Stimulated activated CD8-positive, alpha-beta memory T cell treated with anti-CD3 and anti-CD28 coated beads, Interleukin-4, amount 100 ng/mL, for 24 hours (primary cell): ENCODE measurements at places on chromosomes 1 and 21.

DNA sequence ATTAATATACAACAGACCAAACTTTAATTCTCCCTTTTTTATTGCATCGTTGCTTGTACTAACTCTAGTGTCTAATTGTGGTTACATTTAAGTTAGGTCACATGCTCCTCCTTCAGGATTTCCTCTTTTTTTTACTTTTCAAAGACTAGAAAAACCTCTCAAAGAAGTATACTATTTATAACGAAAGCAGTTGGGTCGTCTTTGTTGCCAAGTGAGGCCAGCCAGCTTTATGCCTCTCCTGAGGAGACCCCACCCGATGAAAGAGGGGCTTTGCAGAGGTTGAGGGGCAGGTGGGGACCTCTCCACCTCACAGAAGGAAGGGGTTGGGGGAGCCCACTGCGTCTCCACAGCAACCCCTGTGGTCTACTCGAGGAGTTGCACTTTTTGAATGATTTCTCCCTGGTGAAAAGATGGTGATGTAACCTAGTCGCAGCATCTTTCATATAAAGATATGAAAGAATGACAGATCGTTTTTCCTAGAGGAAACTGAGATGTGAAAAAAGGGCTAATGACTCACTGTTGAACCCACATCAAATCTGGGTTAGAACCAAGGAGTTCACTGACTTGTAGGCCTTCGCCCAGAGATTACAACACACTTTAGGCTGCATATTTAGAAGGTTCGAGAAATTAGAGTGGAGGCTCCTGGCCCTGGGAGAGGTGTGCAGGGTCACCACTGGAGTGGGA lies 6.4 kb downstream of the TGFB2 start:
- DNase-seq = no peak

DNA sequence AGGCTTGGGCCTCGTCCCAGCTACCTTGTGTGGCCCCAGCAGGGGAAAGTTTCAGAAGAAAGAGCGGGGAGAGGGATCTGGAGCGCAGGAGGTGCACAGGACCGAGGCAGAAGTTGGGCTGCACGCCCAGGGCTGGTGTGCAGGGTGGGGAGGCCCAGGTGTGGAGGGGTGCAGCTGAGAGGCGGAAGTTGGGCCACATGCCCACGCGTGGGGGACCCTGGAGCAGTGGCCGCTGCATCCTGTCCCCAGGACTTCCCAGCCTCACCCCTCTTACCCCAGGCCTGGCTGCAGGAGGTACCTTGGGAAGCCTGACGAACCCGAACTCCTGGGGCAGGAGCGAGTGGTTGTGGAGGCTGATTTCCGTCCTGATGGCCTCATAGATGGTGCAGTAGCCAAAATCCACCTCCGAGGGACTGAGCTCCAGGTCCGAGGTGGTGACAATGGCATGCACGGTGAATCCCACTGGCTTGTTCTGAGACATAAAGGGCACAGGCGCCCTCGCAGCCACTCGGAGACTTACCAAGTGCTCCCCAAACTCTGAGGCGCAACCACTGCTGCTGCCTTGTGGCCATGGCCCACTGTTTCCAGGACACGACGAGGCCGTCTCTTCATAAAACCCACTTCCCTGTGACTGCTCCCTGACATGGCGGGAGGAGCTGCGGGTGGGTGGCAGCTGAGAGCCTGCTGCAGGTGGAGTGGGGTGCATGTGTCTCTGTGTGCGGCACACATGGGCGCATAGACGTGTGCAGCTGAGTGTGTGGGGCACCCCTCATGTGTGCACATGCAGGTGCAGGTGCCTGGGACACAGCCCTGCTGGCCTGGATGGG lies 20.4 kb upstream of the TMEM52 start:
- DNase-seq = no peak

DNA sequence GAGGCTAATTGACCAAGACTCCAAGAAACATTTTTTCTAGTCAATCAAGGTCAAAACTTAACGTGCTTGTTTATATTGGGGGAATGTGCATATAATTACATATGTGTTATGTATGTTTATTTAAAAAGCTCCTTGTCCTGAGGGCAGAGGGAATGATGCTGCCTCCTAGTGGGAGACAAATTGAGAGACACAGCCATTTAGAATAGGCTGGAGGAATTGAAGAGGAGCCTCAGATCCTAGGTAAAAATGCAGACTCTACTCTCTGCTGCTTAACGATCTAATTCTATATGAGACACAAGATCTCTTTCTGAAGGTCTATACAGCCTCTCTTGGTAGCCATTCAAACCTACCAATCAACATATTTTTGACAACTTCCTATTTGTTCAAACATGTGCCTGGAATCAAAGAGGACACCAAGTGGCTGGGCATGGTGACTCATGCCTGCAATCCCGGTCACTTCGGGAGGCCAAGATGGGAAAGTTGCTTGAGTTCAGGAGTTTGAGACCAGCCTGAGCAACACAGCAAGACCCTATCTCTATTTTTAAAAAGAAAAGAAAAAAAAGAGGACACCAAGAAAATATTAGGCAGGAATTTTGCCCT lies 136.6 kb upstream of the ZNF648 start:
- no peak for DNase-seq

DNA sequence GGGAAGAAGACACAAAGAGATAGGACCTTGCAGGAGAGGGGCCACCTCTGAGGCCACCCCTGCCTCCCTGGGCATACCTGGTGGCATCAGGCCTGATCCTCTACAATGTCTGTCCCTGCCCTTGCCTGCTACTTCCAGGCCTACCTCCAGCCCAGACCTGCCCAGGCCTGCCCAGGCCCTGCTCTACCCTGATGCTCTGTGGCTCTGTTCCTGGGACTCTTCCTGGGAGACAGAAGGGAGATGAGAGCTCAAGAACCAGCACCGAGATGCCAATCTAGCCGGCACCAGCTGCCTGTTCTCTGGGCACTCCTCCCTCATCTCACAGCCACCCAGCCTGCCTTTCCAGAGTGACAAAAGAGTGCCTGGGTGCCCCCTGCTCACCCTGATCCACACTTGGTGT lies 2.7 kb downstream of the CELF3 start:
- DNase-seq = no peak

- DNase-seq = no peak
These were observed 430.6 kb upstream of the DAB1 start for GRCh38 chr1:57854436-57854835.

GRCh38 chr1:6235296-6235677 lies 477 bp downstream of the ICMT start:
- no peak for DNase-seq

GRCh38 chr1:168468042-168468809 lies 75.6 kb downstream of the XCL2 start:
- no peak for DNase-seq

DNA sequence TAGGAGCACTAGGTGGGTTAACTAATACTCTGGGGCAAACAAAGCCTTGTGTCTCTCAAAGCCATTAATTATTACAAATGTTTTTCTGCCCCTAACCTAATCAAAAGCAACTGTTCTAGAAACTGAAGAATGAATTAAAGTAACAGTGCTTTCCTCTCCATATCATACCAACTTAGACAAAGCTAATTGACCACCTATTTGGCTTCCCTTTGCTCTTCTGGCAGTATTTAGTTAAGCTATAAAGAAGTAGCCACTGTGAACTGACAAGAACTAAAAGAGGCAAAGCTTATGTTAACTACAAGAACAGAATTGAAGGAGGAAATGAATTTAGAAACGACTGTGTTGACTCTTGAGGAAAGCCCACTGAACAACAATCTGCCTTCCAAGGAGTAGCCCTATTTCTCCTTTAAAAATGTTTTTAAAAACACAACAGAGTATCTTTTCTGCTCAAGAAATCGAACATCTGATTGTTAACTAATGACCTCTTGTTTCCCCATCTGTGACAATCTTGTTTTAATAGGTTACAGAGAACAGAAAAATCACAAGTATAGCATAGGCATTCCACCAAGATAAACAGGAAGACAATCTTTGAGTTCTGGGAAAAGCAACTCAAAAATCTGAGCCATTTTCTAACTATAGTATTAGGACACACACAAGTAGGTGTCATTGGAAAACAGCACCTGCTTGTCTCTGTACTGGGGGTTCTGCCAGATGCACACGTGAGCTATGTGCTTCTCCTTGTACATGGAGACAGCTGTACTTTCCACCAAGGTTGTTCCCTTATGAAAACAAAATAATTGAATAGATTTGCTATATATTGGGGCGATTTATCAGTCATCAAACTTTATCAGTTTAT lies 3.1 kb upstream of the EGLN1 start:
- no peak for DNase-seq

DNA sequence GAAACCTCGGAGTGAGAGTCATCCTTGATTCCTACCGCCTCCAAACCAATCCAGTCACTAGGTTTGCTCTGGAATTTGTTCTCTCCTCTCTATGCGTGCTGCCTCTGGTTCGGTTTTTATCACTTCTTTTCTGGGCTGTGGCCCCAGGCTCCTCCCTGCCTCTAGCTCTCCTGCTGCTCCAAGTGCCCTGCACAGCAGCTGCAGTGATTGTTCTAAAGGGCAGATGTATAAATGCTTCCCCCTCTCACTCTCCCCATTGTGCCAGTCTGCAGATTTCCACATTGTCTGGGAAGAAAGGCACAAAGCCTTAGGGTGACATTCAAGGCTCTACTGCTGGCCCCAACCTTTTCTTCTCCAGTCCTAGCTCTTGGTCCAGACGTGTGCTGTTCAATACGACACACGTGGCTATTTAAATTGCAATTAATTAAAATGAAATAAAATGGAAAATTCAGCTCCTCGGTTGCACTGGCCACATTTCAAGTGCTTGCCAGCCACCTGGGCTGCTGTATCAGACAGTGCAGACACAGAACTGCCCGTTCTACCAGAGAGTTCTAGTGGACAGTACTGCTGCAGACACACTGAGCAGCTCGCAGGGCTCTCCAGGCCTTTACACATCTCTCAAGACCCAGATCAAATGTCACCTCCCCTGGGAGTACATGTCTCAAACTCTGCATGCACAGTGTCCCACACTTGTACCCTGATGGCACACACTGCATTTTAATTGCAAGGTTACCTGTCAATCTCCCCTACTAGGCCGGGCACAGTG lies 12.4 kb downstream of the TRIM62 start:
- DNase-seq = no peak

DNA sequence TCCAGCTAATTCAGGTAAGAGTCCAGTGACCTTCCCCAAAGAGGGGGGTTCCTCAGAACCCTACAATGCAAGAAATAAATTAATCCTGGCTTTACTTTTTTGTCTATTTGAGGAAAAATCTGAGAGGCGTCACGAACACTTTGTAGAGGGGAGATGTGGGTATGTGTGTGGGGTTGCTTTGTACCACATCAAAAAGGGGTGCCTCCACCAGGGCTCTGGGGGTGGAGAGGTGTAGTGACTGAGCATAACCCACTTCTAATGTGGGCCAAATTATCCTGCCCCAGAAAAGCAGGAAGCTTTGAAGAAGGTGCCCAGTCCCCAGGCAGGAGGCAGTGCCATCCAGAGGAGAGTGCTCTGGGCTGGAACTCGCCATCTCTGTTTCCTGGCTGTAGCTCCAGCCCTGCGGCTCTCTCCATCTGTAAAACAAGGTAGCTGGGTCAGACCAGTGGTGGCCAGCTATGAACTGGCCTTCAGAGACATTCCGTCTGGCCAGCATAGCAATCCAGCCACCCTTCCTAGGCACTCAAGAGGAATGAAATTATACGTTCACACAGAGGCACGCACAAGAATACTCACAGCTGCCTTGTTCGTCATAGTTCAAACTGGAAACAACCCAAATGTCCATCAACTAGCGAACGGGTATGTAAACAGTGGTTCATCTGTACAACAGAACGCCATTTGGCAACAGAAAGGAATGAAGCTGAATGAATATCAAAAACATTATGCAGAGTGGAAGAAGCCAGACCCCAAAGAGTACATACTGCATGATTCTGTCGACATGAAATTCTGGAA lies 45.4 kb upstream of the TNFRSF1B start:
- DNase-seq = no peak

DNA sequence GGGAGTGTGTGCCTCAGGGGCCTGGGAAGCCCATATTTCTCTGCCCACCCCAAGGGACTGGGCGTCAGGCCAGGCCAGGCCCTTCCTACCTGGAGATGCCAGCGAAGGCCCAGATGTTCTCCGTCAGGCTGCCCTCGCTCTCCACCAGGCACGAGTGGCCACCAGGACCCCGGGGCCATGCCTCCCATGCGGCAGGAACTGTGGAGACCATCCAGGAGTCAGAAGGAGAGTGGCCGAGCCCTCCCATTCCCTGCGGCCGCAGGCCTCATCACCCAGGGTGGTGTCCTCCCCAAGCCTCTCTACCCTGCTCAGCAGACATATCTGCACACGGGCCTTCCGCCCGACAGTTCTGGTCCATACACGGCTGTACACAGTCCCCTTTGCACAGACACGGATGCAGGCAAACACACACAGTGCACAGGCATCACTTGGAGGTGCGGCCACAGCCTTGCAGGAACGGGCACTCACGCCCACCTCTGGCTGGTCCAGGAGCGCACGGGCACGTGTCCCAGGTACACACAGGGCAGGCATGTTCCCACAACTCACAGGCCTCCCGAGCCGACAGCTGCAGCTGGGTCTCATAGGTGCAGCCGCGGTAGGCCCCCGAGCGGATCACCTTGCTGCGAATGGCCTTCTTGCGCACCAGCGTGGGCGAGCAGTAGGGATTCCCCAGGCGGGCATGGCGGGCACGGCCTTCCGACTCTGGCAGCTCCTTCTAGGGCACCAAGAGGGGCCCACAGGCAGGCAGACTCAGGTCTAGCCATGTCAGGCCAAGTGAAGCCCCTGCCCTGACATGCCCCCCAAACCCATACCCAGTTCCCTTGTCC lies 5.9 kb upstream of the KIF17 start:
- DNase-seq = no peak

DNA sequence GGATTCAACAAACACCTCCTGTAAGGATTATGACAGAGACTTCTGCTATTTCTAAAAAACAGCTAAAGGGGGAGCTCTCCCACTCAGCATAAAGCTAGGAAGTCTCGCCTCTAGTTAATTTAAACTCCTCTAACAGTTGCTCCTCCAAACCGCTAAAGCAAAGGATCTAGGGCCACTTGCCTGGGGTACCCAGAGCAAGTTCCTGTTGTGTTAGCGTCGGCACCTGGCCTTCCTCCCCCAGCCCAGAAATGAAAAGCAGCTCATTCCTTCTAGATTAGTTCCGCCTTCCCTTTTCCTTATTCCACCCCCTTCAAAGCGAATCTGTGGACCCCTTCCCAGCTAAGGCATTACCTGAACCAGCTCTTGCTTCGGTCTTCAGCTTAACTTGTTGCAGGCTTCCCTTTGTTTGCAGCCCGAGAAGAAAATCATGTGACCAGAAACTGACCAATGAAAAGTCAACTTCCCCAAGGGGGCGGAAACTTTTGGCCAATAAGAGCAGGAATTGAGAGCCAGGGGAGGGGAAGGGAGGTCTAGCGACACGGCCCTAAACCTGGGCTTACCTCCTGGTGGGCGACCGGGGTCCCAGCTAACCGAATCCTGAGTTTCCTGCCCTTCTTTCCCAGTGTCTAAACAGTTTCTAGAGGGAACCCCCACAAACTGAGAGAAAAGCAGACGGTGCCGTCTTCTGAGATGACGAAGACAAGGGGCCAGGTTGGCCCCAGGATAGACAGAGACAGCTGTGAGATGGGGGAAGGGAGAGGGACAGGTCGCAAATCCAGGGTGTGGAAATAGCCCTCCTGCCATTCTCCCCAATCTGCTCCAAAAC lies at the start of gene PBXIP1:
PBXIP1 (minus strand) TSS at position 382 of the 826 bp plus-strand sequence. CDS start 2,378 bp downstream, outside the sequence.
- peak; percentile 47 for DNase-seq

GRCh38 chr1:36085126-36085525 lies 1.2 kb downstream of the TEKT2 start:
- DNase-seq = no peak
